CD4-positive, CD25-positive, alpha-beta regulatory T cell (primary cell): ENCODE measurements at places on chromosomes 11 and 22. TPM values are rescaled to one million over a fixed set of nuclear protein-coding genes. Genes with fewer than 3 reads are reported as not detected.

DNA sequence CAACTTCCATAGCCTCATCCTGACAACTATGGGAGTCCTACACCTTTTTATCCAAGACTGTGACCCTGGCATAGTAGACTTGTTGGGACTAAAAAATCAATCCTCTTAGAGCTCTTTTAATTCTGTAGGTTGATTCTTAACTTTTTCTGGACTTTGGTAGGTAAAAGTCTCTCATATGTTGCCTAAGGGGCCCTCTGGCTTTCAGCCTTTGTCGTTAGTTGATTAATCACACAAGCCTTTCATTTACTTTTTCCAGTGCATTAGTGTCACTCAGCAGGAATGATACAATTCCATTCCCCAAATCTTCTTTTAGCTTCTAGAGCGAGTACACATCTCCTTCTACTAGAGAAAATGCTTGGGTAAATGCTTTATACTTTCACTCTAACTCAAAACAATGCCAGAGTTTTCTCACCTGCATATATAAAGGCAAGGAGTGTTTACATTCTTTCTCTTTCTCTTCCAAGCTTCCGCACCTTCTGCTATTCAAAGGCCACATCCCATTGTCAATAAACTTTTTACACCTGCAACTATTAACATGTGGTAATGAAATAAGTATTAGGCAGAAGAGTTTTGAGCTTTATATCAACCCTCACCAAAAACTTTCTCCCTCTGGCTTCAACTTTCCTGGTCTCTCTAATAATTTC is 516.6 kb downstream of the FAM181B start:
- H3K4me3 ChIP-seq: no peak overlapping the region
- H3K27ac ChIP-seq: no peak overlapping the region
- H3K4me1 ChIP-seq: no peaks in the 10 kb centered on the region
- no peaks in the 10 kb centered on the region for H3K36me3 ChIP-seq

DNA sequence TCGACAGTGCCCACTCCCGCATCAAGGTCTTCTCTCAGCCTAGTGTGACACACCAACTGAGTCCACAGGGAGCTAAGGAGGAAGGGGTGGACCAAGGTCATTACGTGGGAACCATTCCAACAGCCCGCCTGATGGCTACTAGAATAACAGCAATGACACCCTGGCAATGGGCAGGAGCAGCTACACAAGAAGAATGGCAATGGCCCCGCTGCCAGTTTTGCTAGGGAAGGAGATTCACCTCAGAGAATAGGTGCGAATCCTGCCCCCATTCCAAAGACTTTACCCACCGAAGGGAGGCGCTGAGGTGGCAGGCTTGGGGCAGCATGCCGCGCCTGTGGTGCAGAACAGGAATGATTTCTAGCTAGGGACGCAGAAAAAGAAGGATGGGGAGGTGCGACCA is 9.1 kb downstream of the WT1 start:
- no peak for DNase-seq
- H3K27ac ChIP-seq: no peak overlapping the region
- H3K36me3 ChIP-seq: no peaks in the 10 kb centered on the region
- H3K27me3 ChIP-seq: peaks cover 14% of the 10 kb centered on the region
- H3K4me3 ChIP-seq: no peak overlapping the region
- H3K4me1 ChIP-seq: peaks cover 21% of the 10 kb centered on the region

Gene POTEH
- not detected for total RNA-seq

DNA sequence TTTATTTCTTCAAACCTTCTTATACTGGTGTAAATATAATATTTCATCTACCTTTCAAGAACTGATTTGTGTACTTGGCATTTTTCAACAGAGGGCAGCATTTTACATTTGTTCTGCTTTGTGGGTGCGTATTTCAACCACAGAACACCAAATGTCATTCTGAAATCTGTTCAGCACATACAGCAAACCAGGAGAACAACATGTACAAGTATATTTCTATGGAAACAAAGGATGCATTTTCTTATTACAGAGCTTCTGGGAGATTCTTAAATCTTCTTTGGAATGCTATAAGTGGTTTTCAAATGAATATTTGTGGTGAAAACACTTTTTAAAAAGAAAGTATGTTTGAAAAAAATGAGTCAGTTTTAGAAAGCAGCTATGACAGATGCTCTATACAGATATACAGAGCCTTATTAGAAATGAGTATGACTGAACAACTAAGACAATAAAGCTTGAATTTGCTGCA is 946.0 kb downstream of the FAM181B start:
- no peaks in the 10 kb centered on the region for H3K36me3 ChIP-seq
- H3K27ac ChIP-seq: no peak overlapping the region
- no peaks in the 10 kb centered on the region for H3K4me1 ChIP-seq
- no peaks in the 10 kb centered on the region for H3K27me3 ChIP-seq
- peak; percentile 42 for DNase-seq
- H3K4me3 ChIP-seq: no peak overlapping the region

DNA sequence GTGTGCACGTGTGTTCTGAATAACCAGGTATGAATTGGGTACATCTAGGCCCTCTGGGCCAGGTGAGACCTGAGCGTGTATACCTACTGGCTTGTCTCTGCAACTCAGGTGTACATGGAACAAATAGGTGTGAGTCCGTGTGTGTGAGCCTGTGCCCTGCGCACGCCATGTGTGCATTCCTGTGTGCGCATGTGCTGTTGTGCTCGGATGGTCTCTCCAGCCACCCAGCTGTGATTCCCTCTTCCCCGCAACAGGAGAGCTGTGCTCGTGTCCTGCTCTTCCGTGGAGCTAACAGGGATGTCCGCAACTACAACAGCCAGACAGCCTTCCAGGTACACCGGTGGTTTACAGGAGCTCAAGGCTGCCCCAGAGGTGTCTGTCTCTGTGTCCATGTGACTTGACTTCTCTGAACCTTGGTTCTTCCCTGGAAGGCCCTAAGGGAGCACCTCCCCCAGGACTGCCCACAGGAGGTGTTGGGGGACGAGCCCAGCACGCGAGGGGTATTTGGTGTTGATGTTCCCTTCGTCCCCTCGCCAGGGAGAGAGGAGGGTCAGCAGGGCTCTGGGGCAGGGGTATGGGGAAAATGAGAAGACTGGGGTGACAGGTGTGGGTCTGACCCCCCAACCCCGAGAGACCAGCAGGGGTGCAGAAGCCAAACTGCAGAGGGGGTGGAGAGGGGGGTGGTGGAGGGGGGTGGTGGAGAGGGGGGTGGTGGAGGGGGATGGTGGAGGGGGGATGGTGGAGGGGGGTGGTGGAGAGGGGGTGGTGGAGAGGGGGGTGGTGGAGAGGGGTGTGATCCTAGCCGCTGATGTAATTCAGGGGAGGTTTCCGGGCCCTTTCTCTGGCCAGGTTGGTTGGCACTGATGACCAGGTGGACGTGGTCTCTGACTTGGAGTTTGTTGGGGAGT is 10.7 kb downstream of the SHANK3 start:
- H3K27ac ChIP-seq: no peak overlapping the region
- H3K4me3 ChIP-seq: no peak overlapping the region
- H3K4me1 ChIP-seq: no peaks in the 10 kb centered on the region
- no peak for DNase-seq
- no peaks in the 10 kb centered on the region for H3K27me3 ChIP-seq
- no peaks in the 10 kb centered on the region for H3K36me3 ChIP-seq

Gene HEPACAM
- not detected for total RNA-seq

DNA sequence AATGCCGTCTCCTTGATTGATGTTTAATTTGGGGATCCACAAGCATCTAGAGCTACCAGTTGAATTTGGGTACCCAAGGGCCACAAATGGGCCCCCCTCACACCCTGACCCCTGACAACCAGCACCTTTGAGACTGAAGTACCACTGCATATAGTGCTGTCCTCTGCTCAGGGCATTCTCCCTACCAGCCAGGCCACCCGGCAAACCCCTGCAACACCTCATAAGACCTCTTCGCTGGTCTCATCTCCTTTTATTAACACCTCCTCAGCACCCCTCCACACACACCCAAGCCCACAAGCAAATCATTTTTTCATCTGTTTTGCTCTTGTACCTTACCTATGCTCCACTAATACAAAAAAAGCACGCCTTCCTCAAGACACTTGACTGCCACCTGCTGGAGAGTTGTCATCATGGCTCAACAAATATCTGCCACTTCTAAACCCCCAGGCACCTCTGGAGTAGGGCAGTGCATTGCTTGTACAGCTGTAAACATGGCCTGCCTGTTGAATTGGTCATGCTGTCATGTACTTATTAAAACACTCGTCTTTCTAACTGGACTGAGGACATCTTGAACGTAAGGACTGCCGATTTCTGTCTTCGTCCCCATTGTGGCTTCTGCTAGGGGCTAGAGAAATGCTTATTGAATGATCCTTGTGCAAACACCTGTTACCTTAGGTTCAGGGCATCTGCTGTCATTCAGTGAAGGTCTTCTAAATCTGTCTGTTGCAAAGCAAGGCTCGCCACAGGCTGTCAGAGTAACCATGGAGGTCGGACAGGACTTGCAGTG is 66.5 kb downstream of the BMAL1 start:
- no peak overlapping the region for H3K27ac ChIP-seq
- H3K36me3 ChIP-seq: peaks cover 28% of the 10 kb centered on the region
- peak; percentile 82 for DNase-seq

- no peak overlapping the region for H3K4me3 ChIP-seq
- no peak overlapping the region for H3K27ac ChIP-seq
These were observed 41.8 kb downstream of the BARX2 start for GRCh38 chr11:129417458-129417857.

Gene TEX12
- 0.67 TPM for total RNA-seq

GRCh38 chr11:82867495-82868082 is 32.6 kb downstream of the PRCP start:
- no peaks in the 10 kb centered on the region for H3K27me3 ChIP-seq
- peaks cover 6% of the 10 kb centered on the region for H3K4me1 ChIP-seq
- peak; percentile 71 for DNase-seq
- no peaks in the 10 kb centered on the region for H3K36me3 ChIP-seq
- H3K27ac ChIP-seq: no peak overlapping the region

- H3K27me3 ChIP-seq: no peaks in the 10 kb centered on the region
- H3K27ac ChIP-seq: no peak overlapping the region
- DNase-seq: no peak
These were observed 90.1 kb downstream of the PHF21B start for GRCh38 chr22:44919691-44920090.

GRCh38 chr11:74678591-74679512 is 52.4 kb downstream of the CHRDL2 start:
- no peak overlapping the region for H3K27ac ChIP-seq
- peaks cover 7% of the 10 kb centered on the region for H3K27me3 ChIP-seq
- peaks cover 7% of the 10 kb centered on the region for H3K4me1 ChIP-seq
- no peaks in the 10 kb centered on the region for H3K36me3 ChIP-seq
- DNase-seq: no peak

DNA sequence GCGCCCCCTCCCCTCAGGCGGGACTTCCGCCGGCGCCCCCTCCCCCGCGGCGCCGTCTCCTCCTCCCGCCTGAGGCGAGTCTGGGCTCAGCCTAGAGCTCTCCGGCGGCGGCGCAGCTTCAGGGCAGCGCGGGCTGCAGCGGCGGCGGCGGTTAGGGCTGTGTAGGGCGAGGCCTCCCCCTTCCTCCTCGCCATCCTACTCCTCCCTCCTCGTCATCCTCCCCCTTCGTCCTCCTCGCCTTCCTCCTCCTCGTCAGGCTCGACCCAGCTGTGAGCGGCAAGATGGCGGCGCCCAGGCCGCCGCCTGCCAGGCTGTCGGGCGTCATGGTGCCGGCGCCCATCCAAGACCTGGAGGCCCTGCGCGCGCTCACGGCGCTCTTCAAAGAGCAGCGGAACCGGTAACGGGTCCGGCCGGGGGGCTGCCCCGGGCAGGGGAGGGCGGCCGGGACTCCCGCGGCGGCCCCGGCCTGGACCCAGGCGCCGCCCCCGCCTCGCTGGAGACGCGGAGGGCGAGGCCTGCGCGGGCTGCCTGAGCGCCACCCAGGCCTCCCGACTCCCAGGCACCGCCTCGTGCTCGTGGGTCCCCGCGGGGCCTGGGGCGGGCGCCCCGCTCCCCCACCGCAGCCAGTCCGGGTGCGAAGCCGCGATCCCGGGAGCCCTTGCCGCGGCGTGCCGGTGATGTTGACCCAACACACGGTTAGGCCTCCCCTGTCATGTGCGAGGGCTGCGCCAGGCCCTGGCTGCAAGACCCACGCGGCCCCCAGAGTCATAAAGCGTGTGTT is at the start of gene ATXN10:
ATXN10 (plus strand) TSS at position 52 of the 781 bp plus-strand sequence; CDS start at position 282, 230 bp downstream.
- H3K27me3 ChIP-seq: no peaks in the 10 kb centered on the region
- H3K4me1 ChIP-seq: peaks cover 30% of the 10 kb centered on the region
- no peaks in the 10 kb centered on the region for H3K36me3 ChIP-seq
- peak within 1 kb of the TSS; percentile 59 for H3K27ac ChIP-seq

Gene JAML
- 71.5 TPM for total RNA-seq

Gene ACTN3
- total RNA-seq: not detected

DNA sequence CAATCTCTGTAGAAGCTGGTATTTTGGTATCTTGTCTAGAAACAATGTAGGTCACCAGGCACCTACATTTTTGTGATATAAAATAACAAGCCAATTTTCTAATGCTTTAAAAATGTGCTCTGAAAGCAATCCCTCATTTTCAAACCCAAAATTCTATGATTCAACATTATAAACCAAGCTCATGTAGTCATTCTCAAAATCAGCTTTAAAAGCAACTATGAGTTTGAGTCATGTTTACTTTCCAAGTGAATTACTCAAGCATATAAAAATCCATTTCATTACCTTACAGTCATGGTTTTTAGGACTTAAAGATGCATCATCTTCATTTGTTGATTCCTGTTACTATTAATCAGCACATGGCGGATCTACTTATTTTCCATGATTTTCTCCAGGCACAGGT is 216.4 kb downstream of the GRM5 start:
- no peaks in the 10 kb centered on the region for H3K36me3 ChIP-seq
- no peak overlapping the region for H3K4me3 ChIP-seq

GRCh38 chr22:24871611-24872205 is 65.7 kb downstream of the SGSM1 start:
- DNase-seq: no peak
- no peaks in the 10 kb centered on the region for H3K36me3 ChIP-seq
- no peaks in the 10 kb centered on the region for H3K4me1 ChIP-seq
- H3K27me3 ChIP-seq: no peaks in the 10 kb centered on the region

Gene USP2
- total RNA-seq: 1.6 TPM

DNA sequence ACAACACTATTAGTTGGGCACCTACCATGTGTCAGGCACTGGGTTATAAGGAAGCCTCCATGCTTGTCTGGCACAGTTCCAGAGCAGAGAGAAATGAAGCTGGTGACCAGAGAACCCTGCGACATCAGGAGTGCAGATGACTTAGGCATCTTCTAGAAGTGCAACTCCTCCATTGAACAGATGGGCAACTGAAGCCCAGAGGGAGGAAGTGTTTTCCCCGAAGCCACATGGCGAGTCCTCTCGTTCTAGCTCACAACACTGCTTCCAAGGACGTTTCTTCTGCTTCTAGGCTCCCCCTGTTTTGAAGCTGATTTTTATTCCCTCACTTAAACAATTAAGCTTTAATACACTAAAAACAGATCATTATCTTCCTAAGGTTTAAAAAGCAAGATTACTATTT is 109.8 kb upstream of the SYT13 start:
- H3K4me1 ChIP-seq: no peaks in the 10 kb centered on the region
- H3K27ac ChIP-seq: no peak overlapping the region
- H3K27me3 ChIP-seq: no peaks in the 10 kb centered on the region
- H3K36me3 ChIP-seq: no peaks in the 10 kb centered on the region
